ENCODE measurements at places on chromosomes 4 and X.

DNA sequence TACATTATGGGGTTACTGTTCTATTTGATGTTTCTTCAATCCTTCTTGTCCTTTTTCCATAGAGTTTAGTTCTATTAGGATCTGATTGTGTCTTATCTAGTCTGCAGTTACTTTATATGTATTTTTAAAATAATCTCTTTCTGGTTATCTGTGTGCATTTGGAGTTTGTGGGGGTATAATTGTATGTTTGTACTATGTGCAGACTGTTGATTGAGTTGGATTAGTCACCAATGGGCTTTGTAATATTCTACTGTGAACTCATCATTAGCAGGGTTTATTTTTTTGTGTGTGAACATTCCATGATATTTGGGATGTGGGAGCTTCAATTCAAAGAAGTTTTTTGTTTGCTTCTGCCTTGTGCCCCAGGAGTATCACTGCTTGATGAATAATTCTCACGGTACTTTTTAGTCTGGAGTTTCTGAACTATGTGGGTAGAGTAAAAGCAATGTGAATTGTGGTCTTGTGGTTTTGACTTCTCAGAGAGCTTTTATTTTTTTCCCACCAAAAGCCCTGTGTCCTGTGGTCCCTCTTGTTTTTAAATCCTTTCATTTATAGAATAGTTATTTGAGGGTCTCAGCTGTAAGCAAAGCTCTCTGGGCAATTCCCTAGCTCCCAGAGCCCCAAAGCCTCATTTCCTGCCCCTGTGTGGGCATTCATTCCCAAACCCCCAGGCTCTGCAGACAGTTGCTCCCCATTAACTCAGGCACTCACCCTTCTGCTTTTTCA is 127.8 kb downstream of the PHKA2 start:
- no peak for DNase-seq

DNA sequence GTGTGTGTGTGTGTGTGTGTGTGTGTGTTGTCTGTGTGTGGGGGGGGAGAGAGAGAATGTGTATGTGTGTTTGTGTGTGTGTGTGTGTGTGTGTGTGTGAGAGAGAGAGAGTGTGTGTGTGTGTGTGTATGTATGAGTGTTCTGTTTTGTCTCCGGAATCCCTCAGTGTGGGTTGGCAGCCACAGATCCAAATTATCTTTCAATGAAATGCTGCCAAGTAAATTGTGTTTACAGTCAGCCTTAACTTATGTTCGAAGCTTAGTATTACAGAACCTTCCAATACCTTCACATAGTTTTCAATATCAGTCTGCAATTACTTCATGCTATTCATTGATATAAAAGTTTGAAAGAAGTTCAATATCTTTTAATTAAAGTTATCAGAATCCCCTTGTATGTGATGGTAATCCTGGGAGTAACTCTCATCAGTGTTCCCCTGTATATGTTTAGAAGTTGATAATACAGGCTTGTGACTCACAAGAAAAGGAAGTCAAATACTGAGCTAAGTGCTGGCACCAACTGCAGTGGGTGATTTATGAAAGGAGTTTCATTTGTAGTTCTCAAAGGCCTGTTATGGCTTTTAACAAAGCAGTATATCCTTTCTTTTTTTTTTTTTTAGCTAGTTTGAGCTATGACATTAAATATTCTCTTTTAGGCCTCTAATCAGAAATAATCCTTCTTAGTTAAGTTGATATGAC is 51.6 kb upstream of the HTR2C start:
- no peak for DNase-seq

- no peak for DNase-seq
These were observed 50.9 kb upstream of the PRDX4 start for GRCh38 chrX:23616361-23616760.

GRCh38 chr4:132526652-132527051 is 622.4 kb upstream of the PCDH10 start:
- DNase-seq = no peak

DNA sequence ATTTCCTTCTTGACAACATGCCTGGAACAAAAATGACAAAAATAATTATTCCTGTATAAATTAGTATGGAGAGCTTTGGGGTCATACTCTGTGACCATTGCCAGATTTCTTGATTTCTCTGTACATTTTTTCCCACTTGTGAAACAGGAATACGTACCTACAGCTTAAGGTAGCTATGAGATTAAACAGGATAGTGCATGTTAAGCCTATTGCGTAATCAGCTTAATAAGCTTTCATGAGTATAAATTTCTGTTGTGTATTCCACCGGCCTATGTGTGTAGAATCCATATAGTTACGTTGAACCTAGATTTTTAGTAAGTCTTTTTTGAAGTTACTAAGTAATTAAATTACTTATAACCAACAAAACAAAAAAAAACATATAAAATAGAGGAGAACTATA is 334.9 kb downstream of the DCTD start:
- DNase-seq = no peak

DNA sequence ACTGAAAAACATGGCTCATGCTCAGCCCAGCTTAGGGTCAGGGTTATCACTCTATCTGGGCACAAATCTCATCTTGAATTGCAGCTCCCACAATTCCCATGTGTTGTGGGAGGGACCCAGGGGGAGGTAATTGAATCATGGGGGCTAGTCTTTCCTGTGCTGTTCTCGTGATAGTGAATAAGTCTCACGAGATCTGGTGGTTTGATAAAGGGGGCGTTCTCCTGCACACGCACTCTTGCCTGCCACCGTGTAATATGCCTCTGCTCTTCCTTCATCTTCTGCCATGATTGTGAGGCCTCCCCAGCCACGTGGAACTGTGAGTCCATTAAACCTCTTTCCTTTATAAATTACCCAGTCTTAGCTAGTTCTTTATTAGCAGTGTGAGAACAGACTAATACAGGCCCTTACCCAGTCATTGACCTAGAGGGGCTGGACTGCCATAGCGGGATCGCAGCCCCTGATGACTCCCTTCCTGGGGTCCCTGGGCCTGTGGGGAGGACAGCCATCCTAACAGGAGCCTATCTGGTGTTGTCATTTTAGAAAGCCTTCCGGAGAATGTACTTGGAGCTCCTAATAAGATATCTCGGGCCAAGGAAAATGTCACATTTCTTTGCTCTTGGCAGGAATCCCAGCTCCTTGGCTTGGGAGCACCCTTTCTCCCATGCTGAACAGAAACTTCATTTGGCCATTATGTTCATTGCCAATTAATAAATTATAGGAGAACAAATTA is 112.6 kb downstream of the PHKA2 start:
- DNase-seq = no peak

- no peak for DNase-seq
These were observed 2.3 kb upstream of the SEPSECS start for GRCh38 chr4:25162566-25162965.

DNA sequence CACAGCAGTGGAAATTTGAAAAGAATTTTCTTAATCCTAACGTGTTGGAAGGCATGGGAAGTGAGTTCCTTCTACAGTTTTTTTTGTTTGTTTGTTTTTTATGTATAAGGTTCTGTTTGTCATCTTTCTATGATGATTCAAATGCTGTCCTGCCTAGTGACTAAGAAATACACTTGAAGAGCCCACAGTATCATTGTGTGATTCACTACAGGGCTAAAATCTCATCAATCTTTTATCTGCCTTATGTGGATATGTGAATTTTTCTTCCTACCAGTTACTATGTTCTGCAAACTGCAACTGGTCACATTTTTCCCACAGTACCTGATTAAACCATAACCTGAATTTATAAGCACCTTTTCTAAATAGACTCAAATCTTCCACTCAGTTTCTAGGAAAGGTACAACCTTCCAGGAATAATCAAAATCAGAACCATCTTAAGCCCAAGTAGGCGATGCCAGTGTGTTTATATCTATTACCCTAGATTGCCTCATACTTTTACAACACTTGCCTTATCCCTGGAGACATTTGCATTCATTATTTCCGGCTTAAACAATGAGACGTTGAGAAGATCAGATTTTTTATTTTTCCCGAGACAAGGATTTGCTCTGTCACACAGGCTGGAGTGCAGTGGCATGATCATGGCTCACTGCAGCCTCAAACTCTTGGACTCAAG is 214.6 kb upstream of the GALNT7 start:
- no peak for DNase-seq

- no peak for DNase-seq
These were observed 103.1 kb downstream of the PHEX start for GRCh38 chrX:22135171-22135711.

DNA sequence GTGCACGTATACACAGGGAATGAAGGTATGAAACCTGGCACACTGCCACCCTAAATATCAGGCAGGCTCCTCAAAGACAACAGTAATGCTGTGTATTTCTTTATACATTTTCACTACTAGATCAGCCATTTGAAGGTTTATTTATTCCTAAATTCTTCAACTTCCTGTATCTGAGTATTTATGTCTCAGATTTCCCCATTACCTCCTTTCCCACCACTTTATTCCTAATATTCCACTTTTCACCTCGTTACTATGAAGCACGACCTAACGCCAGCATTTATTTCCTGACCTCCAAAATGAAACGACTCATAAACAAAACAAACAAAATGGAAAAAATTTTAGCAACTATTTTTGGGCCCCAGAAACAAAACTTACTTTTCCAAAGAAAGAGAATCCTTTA is 69.6 kb downstream of the MAML3 start:
- no peak for DNase-seq

DNA sequence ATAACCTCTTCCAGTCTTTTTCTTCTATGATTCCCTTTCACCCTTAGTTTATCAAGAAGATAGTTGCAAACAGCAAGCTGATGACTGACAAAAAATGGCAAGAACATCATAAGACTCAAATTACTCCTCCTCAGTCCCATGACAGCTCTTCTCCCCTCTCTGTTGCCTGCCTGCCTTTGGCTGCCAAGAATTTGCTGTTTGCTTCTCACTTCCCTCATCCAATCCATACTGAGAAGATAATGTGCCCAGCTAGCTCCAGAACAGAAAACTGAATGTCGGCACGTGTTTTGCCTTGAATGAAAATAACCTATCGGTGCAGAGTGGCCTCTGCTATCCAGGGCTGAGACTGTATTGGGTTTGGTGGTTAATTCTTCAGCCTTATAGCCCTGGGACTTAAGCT is 192.1 kb downstream of the PPARGC1A start:
- no peak for DNase-seq

DNA sequence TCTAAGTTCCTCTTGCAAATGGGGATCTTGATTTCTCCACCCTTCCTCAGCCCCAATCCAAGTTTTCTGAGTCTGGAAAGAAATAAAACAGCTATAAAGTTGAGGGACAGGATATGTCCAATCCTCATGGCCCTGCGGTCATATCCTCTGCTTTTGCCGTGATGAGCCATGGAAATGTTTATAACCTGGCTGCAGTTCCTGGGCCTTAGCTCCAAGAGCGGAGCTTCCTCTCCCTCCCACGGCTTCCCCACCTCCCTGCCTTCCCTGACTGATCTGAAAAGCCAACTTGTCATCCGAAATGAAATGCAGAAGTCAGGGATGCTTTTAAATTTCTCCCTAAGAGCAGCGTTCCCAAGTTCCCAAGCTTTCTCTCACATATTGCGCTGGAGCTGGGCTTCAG is 221.5 kb upstream of the SFRP2 start:
- no peak for DNase-seq

GRCh38 chrX:51862920-51863319 is 30.5 kb upstream of the MAGED1 start:
- no peak for DNase-seq

GRCh38 chr4:41136456-41136855 is 77.9 kb downstream of the APBB2 start:
- DNase-seq = no peak

DNA sequence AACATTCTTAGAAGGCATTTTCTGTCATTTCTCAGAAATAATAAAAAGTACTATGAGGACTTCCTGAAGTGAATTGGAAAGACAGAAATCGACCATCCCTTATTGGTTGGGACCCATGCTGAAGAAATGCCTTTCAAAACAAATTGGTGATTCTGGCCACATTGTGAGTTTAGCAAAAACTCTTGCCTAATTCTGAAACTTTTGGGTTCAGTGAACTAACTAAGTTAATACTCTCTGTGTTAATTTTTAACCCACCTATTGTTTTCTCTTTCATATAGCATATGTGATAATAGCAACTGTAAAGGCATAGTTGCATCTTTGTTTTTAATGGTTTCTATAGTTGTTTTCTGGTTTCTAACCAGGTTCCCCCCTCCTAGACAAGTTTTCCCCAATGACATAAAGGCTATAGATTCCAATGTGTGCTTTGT is 129.3 kb upstream of the FAT1 start:
- DNase-seq = no peak

DNA sequence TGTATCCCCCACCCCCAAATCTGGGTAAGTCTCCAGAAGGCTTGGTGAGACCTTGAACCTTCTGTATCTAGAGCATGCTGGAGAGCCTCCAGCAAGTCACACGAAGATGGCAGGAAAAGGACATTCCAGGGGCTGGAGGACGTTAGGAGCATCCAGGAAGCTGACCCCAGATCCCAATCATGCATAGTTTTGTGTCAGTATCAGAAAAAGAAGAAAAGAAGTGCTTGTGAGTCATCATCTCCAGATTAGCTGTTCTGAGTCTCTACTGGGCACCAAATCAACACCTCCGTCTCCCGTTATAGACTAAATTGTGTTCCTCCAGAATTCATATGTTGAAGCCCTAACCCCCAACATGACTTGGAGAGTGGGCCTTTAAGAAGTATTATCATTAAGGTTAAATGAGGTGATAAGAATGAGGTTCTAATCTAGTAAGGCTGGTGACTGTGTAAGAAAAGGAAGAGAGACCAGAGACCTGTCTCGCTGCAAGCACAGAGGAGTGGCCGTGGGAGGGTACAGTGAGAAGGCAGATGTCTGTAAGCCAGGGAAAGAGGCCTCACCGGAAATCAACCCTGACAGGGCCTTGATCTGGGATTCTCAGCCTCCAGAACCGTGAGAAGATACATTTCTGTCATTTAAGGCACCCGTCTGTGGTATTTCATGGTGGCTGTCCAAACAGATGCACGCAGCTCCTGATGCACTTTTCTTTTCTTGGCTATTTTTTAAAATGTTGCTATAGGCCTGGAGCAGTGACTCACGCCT is 38.1 kb upstream of the CLDN24 start:
- no peak for DNase-seq

DNA sequence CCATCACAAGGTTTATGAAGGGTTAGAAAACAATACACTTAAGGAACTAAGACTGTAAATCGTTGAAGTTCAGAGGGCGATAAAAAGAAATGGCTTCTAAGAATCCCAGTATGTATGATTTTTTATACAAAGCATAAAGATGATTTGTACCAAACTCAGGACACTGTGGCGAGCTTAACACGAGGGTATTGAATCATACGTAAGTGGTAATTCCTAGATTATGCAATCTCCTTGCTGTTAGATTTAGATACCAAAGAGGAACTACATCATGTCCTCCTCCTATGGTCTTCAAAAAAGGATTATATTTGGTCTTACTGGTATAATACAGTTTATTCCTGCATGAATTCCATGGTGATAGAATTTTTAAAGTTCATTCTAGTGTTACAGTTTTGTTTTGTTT is 23.9 kb downstream of the NFKB1 start:
- no peak for DNase-seq

GRCh38 chrX:24333371-24333770 is 19.5 kb upstream of the SUPT20HL2 start:
- no peak for DNase-seq

DNA sequence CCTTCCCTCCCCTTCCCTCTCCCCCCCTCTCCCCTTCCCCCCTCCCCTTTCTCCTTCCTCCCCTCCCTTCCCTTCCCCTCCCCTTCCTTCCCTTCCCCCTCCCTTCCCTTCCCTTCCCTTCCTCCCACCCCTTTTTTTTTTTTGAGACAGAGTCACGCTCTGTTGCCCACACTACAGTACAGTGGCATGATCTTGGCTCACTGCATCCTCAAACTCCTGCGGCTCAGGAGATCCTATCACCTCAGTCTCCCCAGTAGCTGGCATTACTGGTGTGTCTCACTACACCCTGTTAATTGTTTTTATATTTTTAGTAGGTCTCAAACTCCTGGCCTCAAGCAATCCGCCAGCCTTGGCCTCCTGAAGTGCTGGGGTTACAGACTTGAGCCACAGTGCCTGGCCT is 66.6 kb downstream of the TBC1D9 start:
- no peak for DNase-seq

All from activated CD8-positive, alpha-beta memory T cell treated with anti-CD3 and anti-CD28 coated beads, Interleukin-2, amount 50 U/mL, for 48 hours (primary cell).